ENCODE measurements at places on chromosomes 3 and 15.
A peak's percentile ranks its signal among the peaks of the same experiment; 100 is the strongest.

GRCh38 chr3:107416886-107417285 is 39.6 kb downstream of the CCDC54 start:
- no peak for DNase-seq

DNA sequence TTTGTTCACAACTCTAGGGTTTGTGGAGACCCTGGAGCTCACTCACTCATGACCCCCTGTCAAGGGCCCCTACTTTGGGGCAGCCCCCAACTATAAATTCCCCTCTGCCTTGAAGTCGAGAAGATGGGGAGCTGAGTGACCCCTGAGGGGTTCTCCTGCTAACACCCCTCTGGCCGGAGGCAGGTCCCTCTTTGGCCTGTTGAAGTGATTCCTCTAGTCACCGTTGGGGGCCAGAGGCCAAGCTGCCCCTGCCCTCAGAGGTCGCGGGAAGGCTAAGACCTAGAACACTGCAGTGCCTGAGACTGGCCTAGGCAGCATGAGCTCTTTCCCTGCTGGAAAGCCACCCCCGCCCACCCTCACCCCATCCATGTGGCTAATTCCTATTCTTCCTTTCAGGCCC is 15.4 kb upstream of the SKOR1 start:
- no peak for DNase-seq

DNA sequence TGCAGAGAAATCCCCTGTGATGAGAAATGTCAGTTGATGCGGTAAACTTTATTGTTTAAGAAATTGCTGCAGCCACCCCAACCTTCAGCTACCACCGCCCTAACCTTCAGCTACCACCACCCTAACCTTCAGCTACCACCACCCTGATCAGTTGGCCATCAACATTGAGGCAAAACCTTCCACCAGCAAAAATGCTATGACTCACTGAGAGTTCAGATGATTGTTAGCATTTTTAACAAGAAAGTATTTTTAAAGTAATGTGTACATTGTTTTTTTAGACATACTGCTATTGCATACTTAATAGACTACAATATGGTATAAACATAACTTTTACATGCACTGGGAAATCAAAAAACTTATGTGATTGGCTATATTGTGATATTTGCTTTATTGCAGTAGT is 30.0 kb downstream of the U2SURP start:
- DNase-seq, result no peak

DNA sequence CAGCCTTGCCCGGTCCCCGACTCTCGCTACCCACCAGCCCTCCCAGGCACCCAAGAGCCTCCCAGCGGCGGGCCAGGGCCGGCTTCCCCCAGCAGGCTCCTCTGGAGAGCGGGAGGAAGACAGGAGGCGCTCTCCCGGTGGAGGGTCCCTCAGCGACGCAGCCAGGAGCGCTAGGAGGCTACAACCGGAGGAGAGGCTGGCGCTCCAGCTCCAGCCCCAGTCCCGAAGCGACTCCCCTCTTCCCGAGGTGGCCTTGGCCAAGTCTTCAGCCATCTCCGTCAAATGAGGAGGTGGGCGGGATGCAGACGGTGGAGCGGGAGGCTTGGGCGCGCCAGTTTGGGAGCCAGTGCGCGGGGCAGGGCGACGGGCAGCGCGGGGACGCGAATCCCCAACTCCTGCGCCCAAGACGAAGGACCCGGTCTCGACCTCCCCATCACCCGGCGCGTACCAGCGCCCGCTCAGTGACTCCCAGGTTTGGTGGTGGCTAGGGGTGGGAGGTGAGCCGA is 722 bp downstream of the CHRNA3 start:
- DNase-seq, result no peak

DNA sequence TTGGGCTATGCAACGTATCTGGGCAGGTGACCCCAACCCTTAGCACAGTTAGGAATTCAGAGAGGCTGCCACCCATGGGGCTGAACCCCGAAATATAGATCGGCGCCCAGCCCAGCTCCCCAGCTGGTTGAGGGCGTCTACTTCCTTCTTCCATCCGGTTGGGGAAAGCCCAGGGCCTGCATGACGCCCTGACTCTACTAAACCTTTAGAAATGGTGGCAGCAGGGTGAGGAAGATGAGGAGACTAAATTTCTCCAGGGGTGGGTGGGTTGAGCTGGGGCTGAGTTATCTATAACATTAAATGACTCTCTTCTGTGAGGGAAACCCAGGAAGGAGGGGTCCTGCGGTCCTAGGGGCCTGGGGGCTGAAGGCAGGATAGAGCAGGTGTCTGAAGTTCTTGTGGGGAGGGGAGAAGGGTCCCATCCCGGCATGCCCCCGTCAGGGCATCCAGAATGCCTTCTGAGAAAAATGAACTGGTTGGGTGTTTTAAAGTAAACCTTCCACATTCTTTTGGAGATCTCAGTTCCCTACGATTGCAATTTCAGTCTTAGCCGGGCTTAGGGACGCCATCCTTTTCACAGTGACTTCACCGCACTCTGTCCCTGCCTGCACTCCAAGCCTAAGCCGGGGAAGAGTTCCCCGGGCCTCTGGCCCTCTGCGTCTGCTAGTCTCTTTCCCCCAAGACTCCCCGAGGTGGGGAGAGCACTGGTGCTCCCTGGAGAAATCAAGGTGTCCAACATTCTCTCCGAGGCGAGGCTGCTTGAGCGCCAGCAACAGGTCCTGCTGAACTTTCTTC is 28.5 kb downstream of the NR2F2 start:
- no peak for DNase-seq

DNA sequence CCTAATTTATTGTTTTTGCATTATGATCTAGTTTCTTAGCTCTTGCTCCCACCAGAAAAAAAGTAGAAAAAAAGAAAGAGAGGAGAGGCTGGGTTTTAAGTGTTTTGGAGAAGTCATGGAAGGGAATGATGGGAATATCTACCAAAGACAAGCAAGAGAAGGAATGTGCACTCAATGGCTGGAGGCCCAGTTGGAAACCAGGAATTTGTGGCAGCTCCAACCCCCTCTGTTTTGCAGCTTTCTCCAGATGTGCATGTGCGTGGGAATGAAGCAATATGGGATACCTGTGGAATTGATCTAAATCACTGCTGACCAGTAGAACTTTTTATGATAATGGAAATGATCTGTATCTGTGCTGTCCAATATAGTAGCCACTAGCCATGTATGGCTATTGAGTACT is 27.1 kb downstream of the EIF2AK4 start:
- no peak for DNase-seq

GRCh38 chr3:104548401-104548800 is 818.3 kb upstream of the ALCAM start:
- DNase-seq, result no peak

DNA sequence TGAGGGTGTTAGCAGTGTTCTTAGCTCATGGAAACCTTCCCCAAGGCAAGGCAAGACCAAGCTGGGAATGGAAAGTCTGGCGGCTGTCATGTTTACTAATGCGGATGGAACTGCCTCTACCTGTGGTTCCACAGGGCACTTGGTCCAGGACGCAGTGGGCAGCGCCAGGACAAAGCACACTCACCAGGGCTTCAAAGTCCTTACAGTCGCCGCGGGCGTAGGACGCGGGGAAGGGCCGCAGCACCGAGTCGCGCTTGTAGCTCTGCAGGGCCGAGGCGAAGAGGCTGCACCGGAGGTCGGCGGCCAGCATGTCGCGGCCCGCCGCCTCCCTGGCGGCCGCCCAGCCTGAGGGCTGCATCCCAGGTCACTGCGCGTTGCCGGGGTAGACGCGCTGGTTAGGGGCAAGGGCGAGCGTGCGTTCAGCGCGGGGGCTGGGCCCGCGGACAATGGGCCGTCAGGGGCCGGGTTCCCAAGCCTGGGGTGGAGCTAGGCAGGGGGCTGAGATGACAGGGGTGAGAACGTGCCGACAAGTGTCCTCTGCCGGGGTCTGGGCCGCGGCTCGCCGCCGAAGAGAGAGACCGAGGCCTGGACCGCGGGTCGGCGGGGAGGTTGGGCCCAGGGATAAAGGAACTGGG is 497 bp downstream of the PARP16 start:
- DNase-seq, result peak; percentile 27

DNA sequence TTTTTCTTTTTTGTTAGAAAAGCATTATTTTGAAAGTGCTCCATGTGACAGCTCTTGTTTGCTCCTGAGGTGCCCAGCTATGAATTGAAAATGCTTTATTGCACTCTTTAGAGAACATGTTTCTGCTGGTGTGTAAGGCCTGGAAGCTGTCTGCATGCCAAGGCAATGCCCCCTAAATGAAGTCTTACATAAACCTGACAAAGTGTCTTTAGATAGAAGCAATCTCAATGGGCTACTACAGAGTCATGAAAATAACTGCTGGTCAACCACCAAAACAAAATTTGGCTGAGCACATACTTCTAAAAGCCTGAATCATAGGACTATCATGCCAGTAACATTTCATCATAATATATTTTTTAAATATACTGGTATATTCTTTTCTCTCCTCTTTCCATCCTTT is 178.7 kb downstream of the THRB start:
- DNase-seq, result no peak

GRCh38 chr3:147411238-147411814 is 2.2 kb downstream of the ZIC1 start:
- no peak for DNase-seq

- peak; percentile 62 for DNase-seq
Observed at GRCh38 chr15:39580485-39581241, at the start of gene THBS1. TSS of gene THBS1 (plus strand) at chr15:39581079. CDS start at chr15:39581858, 779 bp downstream.

- no peak for DNase-seq
Observed at GRCh38 chr3:113659101-113659541, 37.3 kb downstream of the USF3 start.

- no peak for DNase-seq
Observed at GRCh38 chr3:184338511-184338945, 1.1 kb downstream of the FAM131A start.

GRCh38 chr3:135020181-135020580 is 225.1 kb downstream of the EPHB1 start:
- no peak for DNase-seq

GRCh38 chr15:101248274-101248673 is 3.6 kb downstream of the CHSY1 start:
- no peak for DNase-seq

GRCh38 chr3:151008699-151009098 is 36.2 kb upstream of the CLRN1 start:
- no peak for DNase-seq

- no peak for DNase-seq
Observed at GRCh38 chr3:89260721-89261120, 153.3 kb downstream of the EPHA3 start.

DNA sequence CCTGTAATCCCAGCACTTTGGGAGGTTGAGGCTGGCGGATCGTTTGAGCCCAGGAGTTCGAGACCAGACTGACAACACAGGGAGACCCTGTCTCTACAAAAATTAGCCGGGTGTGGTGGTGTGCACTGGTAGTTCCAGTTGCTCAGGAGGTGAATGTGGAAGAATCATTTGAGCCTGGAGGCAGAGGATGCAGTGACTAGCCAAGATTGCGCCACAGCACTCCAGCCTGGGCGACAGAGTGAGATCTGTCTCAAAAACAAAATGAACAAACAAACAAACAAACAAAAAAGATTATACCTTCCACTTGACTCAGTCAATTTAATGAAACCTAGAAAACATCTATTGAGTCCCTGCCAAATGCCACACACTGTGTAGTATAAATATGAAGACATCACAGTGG is 30.5 kb upstream of the PHLDB2 start:
- DNase-seq, result no peak

GRCh38 chr3:23645533-23646183 is 160.1 kb upstream of the UBE2E1 start:
- DNase-seq, result no peak

DNA sequence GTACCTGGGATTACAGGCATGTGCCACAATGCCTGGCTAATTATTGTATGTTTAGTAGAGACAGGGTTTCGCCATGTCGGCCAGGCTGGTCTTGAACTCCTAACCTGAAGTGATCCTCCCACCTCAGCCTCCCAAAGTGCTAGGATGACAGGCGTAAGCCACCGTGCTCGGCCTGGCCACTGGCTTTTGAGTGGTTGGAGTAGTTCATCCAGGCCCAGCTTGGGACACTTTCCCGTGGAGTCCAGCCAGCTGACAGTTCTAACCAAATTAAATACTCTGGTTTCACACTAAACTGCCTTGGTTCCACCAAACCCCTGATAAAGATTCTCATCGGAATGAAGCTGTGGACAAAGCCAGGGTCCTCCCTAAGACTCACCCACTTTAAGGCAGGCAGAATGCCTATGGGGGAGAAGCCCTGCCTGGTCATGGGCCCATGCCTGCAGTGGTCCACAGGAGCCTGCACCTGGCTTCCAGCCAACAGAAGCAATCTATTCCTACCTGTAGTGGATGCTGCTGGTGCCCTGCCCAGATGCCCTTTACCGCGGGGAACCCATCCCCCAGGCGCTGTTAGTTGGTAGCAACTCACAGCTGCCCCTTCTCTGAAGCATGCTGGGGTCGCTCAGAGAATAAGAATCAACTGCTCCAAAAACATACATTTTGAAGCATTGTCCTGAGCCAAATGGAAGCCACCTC is 5.2 kb upstream of the SLC28A1 start:
- DNase-seq, result no peak

- no peak for DNase-seq
Observed at GRCh38 chr3:43465109-43465508, 156.7 kb downstream of the ANO10 start.

GRCh38 chr3:187957582-187957981 is 196.4 kb upstream of the LPP start:
- no peak for DNase-seq

DNA sequence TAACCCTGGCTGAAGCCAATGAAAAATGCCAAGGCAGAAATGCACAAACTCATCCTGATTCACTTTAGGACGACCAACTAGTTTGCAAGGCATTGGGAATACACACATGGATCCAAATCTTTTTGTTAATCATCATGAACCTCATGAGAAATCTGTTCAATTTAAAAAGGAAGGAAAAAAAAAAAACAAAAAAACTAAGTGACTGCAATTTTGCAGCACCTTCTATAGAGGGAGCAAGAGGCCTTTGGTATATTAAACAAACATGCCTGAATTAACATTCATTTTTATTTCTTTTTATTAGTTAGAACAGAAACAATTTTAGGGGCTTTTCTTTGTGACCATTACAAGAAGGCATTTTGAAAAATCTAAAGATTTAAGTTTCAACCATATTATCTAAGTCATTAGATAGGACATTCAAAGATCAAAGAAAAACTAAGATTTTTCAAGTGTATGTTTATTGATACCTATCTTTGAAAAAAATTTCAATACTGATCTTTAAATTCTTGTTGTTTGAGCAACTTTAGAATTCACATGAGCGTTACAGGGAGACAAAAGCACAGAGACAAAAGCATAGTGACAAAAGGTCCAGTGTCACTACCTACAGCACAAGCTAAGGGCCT is 182.4 kb downstream of the CBLB start:
- DNase-seq, result no peak

DNA sequence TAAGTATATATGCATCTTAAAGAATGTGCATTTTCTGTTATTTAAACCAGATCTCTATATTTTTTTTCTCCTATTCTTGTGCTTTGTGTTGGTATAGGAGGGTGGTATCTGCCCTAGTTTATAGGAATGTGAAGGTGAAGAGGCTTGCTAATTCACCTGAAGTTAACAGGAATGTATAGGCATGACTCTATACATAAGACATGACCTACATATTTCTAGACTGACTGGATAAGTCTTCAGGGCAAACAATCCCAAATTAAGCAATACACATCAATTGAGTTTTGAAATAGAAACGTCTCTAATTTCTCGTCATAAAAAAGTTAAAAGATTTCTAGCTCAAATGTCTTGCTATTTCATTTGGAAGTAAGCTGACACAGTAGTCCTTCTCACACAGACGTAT is 410.0 kb downstream of the DIPK2A start:
- no peak for DNase-seq

GRCh38 chr3:190266913-190267290 is 55.3 kb downstream of the CLDN1 start:
- no peak for DNase-seq
